ENCODE measurements at places on chromosomes 7 and 10.

DNA sequence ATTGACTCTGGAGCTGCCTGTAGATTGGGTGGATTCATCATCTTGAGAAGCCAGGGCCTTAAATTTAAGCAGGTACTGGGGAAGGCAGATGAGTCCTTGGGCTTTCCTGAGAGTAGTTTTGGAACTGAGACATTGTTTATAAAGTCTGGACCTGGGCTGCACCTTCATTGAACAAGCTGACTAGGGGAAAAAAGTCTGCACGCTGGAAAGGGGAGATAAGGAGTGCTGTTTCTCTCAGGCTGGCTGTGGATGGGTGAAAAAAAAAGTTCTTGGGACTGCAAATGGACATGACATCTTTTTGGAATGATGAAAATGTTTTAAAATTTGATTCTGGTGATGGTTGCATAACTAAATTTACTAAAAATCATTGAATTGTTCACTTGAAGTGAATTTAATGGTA, 12.0 kb downstream of the SEC24C start:
- no peak for DNase-seq

DNA sequence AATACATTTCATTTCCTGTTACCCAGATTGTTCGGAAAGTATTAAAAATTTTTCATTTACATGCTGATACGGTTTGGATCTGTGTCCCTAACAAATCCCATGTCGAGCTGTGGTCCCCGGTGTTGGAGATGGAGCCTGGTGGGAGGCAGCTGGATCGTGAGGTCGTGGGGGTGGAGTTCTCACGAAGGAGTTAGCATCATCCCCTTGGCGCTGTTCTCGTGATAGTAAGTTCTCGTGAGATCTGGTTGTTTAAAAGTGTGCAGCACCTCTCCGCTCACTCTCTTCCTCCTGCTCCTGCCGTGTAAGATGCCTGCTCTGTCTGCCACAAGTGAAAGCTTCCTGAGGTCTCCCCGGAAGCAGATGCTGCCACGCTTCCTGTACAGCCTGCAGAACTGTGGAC, 30.9 kb downstream of the PLEKHS1 start:
- DNase-seq = no peak

DNA sequence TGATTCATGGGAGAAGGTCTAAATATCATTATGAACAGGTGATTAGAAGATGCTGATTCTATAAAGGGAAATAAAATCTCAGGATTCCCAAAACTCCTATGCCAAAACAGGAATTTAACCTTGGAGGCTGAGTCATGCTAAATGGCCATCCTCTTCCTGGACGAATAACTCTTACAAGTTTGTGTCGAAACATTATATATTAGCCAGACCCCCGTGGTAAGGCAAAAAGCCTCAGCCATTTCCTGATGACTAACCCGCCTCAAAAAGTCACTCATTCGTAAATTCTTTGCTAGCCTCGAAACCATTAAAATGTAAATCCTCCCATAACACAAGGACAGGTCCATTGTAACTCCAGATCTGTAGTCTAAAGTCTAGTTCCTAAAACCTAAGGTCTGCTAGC, 32.0 kb downstream of the CUL2 start:
- DNase-seq = no peak

GRCh38 chr10:128110339-128110738, 15.9 kb downstream of the MKI67 start:
- no peak for DNase-seq

GRCh38 chr10:31822150-31822549, 106.5 kb downstream of the ARHGAP12 start:
- no peak for DNase-seq

GRCh38 chr7:82542665-82543064, 99.1 kb upstream of the CACNA2D1 start:
- DNase-seq = no peak

DNA sequence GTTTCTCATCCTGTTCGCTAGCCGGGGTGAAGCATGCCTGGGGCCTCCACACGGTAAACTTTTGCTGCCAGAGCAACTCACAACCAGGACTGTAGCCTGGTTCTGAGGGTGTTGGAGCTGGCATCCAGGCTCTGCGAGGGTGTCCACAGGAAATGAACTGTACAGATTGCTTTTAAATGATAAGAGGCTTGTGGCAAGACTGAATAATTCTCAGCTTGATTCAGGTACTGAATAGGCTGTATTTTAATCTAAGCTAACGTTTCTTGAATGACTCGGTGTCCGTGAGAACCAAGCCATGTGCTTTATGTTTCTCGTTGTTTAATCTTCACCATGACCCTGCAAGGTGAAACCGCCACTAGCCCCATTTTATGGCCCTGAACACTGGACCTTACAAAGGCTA, 49.3 kb downstream of the EEPD1 start:
- DNase-seq = no peak

DNA sequence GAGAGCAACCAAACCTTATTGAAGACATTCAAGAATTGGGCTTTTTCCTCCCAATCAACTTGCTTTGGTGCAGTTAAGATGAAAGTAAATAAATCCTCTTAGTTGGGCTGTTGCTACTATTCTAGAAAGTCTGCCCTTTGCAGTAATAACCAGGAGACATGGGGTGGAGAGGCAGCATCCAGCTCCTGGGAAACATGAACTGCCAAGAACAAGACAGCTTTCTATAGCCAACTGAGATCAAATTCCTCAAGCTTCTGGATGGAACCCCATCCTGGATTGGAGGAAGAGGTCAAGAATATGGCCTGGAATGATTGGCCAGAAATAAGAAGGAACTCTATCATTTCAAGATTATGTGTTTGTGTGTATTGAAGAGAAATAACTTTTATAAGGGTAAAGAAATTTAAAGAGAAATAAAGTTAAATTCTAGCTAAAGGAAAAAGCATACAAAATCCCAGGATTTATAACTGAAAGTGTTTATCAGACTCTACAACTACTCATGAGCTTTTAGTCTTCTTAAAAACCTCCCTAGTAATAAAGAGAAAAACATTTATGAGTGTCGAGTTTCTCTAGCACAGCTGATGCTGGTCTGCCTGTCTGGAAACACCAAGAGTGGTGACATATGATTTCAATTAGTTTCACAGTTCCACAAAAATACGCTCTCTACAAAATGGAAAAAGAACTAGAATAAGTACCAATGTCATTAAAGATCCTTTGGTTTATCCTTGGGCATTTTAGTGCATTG, 70.1 kb upstream of the COL1A2 start:
- DNase-seq = no peak

- no peak for DNase-seq
Measured at GRCh38 chr7:2825559-2826227, 18.4 kb downstream of the GNA12 start.

DNA sequence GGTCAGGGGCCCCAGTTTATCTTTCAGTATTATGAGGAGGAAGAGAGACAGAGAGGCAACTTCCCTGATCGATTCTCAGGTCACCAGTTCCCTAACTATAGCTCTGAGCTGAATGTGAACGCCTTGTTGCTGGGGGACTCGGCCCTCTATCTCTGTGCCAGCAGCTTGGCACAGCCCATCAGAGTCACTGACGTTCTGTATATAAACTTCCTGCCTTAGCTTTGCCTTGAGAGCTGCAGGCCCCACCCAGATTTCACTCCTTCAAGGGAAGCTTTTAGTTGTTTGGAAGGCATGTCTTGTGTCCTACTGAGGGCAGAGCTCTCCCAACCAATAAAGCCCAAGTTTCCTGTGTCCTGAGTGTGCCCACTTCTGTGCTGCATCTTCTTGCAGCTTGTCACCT, 242.5 kb upstream of the PRSS58 start:
- no peak for DNase-seq

DNA sequence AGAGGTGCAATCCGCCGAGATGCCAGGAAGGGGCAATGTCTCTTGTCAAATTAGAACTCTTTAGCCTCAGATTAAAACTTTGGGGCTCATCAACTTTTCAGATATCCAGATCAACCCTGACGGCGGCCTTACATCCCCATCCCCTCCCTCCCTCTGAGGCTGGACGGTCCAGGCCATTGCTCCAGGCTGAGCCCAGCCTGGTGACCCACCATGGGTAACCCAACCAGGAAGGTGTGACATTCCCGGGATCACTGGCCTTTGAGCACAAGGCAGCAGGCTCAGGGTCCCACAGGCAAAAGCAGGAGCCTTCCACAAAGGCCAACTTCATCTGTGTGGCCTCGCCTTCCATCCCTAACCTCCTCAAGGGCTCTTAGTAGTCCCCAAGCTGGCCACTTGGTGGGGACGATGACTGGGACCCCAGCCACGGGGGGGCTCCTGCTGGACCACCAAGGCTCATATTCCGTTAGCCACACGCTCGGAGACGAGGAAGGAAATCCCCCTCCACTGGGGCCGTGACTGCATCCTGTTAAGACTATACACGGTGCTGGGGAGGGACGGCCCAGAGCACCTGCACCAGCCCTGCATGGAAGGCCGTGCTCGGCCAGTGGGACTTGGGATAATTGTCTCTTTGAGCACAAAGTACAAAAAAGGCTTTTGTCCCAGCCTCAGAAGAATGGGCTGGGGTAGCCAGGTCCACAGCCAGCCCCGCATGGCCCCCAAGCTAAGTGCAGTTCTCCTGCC, 62.8 kb downstream of the ZRANB1 start:
- DNase-seq = no peak

DNA sequence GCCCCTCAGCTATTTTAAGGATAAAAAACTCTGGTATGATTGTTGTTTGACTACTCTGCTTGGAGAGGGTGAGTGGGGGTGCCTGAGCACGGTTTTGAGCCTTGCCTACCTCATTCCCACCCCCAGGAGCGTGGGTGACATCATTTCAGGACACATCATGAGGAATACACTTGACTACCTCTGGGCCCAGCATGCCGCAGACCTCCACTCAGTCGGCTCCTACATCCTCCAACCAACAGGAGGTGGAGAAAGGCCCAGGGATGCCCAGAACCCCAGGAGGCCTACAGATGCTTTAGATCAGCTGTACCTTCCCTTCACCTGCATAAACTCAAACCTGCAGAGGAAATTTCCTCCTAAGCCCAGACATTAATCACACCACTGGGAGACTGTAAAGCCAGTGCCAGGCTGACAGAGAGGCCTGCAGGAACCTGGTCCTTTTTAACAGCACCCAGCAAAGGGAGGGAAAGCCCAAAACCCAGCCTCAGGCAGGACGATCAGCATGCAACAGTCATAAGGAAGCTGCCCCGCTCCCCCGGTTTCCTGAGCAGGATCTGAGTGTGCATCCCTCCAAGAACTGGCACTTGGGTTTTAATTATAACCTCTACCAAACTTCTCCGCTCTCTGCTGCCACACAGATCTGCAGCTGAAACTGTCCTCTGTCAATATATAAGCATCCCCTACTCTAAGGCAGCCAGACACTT, 61.7 kb upstream of the ZNRF2 start:
- no peak for DNase-seq

GRCh38 chr10:132697578-132698200, 88.3 kb downstream of the NKX6-2 start:
- no peak for DNase-seq

GRCh38 chr10:96513305-96513697, 425 bp downstream of the TLL2 start:
- no peak for DNase-seq

DNA sequence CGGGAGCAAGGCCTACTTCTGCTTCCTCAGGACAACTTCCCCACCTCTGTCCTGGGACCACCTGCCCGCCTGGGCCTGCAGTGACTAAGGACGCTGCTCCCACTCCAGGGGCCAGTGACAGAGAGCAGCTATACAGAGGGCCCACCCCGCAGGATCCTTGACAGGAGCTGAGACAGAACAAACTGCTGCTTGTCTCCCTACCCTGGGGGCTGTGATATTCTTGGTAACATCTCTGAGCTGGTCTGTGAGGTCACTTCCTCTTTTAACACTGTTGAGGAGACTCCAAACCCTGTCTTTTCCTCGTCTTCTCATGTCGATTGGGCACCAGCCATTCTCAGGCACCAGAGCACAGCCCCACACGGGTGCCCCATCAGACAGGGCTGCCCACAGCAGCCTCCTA, 6.9 kb upstream of the MRPS24 start:
- DNase-seq = no peak

DNA sequence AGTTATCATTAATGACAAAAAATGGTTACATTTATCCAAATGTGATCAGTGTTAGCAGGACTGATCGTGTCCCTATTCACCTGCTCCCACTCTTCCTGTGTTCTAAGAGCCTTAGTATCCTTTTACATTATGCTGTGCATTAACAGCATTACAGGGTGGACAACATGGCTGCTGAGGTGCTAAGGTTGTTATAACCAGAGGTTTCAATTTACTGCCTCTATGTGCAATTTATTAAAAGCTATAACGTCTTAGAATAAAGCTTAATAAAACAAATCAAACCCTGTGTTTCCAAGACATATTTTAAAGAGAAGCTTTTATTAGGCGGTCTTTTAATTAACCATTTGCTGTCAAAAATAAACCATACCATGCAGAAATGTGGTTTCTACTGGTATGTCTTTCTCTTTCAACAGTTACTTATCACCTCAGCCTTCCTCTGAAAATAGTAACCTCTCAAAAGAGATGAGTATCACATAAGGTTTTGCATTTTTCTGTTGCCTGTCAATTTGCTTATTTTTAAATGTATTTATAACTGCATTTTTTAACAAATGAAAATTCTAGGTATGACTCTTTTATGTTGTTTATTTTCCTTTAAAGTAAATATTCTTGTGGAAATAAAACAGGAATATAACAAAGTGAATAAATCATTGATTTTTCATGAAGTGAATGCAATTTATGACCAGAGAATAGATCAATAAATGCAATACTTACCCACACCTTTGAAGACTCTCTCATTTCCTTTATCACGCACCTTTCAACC, 849.8 kb upstream of the SORCS1 start:
- no peak for DNase-seq

DNA sequence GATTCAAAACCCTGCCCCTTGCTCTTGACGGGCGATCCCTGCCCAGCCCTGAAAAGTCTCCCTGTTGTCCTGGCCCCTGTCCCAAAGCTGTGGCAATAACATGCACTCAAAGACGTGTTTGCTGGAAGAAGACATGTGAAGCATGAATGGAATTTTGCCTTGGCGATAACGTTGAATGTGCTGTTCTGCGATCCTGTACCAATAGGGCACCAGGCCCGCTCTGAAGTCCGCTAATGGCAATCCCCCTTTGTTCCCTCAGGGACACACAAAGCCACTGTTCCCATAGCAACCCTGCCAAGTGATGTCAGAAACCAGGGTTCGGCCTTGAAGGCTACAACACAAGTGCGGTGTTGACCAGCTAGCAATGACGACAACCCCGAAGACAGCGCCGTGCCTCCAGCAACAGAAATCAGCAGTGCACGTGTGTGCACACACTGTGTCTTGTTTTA, 284.6 kb downstream of the KLF6 start:
- no peak for DNase-seq

- DNase-seq = no peak
Measured at GRCh38 chr7:130189343-130189742, 15.9 kb downstream of the TMEM209 start.

GRCh38 chr10:59654007-59654406, 55.6 kb downstream of the SLC16A9 start:
- no peak for DNase-seq

All from D721Med (cell line).